ENCODE measurements at places on chromosomes 5 and 9.

DNA sequence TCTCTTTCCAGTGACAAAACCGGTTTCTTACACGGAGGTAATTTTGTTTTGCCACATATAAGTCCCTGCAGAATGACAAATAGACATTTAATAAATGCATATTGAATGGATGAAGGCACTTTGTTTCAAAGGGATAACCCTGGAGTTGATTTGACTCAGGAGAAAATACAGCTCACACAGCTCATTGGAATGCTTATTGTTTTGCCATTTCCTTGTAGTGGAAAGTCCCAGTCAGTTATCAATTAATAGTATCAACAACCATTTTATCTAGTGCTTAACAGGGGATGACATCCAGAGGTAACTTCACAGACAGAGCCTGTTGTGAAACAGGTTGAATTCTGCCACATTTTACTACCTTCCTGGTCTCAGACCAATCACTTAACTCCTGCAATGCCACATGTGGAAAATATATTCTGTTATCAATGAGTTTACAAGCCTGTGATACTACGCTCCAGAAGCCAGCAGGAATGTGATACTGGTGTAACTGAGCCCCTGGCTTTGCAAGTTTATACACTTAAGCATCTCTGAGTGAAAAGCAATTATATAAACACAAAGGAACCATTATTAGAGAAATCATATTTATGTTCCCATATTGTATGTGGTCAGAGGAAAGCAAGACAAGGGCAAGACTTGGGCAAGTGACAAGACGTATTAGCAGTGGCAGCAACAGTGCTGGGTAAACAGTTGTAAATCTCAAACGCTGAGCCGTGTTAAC lies 123.1 kb upstream of the ANKRD55 start:
- DNase-seq = no peak

- peak; percentile 97 for DNase-seq
Measured at GRCh38 chr9:109012876-109013678, at the start of gene CTNNAL1. Gene CTNNAL1, minus strand, starts transcription at chr9:109013499. Its CDS starts 57 bp downstream, at chr9:109013442.

GRCh38 chr9:98495530-98495929 lies 213.2 kb downstream of the GABBR2 start:
- no peak for DNase-seq

DNA sequence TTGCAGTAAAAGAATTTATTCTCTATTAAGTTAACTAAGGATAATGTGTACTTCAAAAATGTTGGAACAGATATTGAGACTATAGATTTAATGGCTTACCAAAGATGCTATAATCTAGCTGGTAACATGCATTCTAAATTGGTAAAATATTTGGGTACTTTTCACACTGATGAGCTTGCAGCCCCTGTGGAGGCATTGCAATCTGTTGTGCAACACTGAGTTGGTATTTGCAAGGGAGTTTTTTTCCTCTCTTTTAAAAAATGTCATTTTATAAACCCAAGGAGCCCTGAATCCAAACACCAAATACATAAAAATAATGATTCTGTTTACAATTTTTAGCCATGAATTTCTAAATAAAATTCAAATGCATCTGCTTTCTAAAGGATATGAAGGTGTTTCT lies 944.8 kb downstream of the DTWD2 start:
- DNase-seq = no peak

- no peak for DNase-seq
Measured at GRCh38 chr9:115495052-115495635, 377.2 kb upstream of the TNC start.
